Stimulated activated CD4-positive, alpha-beta T cell treated with anti-CD3 and anti-CD28 coated beads, Interleukin-12 subunit alpha, Interleukin-12 subunit beta, amount 100 ng/mL, for 24 hours (primary cell): ENCODE measurements at places on chromosomes 2 and 18.

DNA sequence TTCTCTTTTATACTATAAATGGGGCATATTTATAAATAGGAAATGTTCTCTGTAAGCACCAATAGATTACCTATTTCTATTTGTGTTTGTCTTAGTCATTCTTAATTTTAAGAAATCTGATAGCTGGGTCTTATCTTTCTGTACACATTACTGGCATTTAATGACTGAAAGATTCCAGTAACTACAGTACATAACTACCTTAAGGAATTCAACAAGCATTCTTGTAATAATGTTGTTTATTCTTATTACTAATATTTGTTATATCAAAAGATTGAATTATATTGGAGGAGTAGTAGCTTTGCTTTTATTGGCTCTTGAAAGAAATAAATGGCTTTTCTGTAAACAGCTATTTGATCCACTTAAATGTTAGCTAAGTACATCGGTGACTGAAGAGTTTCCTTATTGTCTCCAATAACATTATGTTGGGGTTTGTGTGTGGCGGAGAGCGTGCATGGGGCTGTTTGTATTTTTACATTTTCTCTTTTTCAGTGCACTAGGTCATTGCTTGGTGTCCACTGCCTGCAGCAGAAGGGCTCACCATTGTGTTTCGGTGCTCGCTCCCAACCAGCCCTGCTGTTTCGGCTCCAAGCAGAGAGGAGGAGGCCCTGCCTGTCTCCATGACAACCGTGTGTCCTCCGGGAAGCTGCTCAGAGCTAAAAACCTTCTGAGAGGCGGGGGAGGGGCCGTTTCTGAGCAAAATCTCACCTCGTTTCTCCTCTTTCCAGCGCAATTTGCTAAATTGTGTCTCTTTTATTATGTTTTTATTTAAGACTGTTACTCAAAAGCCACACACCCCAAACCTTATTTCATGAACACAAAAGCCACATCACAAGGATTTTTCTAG, 112.5 kb upstream of the SLC38A11 start:
- no peak for DNase-seq

GRCh38 chr2:178848335-178848734, 41.1 kb upstream of the TTN start:
- no peak for DNase-seq

DNA sequence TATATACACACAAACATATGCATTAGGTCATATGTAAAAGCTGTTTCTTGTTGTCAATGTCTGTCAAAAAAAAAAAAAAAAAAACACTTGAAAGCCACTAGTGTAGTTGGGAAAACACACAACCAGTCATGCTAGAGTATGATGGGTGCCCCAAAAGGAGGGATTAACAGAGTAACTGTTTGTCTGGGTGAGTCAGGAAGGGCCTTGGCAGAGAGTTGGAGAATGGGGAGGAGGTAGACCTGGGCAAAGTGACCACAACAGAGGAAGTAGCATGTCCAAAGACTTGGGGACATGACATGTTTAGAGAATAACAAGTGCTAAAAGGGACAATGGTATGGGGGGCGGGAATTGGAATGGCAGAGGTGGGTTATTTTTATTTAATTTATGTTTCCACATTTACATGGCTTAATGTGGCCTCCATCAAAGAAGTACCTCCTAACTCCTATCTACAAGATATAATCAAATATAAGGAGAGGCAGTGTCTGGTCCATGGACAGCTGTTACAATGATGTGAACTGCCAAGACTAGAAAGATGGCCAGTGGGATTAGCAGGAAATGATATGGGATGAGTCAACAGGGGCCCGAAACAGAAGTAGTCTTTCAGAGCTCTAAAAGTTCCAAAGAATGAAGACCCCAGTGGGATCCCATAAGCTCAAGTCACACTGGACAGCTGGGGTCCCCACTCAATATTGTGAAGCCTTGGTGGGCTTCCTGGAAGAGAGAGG, 99.9 kb upstream of the ZFP36L2 start:
- DNase-seq, result no peak

GRCh38 chr18:54798186-54798585, 30.1 kb upstream of the RAB27B start:
- DNase-seq, result no peak

GRCh38 chr2:218230882-218231281, 13.9 kb downstream of the ARPC2 start:
- no peak for DNase-seq

DNA sequence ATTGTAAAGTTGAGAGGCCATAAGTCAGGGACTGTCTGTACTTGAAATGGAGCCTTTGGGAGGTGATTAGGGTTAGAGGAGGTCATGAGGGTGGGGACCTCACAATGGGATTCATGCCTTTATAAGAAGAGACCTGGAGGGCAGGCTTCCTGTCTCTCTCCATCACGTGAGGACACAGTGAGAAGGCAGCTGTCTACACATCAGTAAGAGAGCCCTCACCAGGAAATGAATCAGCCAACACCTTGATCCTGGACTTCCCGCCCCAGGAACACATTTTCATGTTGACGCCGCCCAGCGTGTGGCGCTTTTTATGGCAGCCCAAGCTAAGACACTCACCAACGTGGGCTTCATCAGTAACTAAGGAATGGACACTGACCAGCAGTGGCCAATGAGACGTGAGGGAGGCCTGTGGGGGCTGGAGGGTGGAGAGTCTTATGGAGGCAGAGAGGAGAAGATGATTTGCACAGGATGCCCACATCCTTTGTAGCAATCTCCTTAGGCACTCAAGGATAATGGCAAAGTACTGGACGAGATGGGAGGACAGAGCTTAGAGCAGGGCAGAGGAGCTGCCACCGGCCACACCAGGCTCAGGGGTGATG, 162.7 kb downstream of the EIPR1 start:
- no peak for DNase-seq

DNA sequence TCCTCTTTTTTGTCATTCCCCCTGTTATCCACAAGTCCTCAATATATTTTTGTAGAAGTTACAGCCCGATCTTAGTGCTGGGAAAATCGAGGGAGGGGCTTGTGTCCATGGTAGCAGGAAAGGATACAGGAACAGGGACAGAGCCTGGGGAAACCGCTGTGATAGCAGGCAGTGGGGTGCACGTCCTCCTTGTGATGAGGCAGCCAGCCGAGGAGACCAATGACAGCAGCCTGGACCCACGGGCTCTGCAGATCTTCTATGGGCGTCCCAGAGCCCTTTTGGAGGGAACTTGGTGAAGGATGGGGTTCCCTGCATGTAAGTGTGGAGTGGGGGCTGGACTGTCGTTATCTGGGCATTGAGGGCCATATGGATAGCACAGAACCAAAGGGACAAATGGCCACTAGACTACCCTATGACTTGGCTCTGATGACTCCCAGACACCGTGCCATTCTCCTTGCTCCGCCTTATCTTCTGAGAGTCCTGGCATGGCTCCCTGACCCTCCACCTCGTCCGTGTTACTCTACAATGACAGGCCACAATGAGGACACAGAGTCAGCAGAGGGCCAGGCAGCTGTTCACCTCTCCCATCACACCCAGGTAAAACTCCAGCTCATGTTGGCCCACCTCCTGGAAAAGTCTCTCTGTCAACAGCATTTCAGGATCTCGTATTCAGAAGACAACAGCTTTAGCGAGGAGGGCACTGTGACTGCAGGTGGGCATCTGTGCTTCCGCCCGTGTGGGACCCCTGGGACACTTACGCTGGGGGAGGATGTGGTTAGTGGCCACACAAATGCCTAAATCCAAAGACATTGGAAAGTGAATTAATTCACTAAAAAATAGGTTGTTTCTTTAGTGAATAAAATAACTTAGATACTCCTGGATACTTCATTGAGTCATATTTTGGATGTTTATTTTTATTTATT, 100.1 kb downstream of the VAPA start:
- DNase-seq, result no peak

DNA sequence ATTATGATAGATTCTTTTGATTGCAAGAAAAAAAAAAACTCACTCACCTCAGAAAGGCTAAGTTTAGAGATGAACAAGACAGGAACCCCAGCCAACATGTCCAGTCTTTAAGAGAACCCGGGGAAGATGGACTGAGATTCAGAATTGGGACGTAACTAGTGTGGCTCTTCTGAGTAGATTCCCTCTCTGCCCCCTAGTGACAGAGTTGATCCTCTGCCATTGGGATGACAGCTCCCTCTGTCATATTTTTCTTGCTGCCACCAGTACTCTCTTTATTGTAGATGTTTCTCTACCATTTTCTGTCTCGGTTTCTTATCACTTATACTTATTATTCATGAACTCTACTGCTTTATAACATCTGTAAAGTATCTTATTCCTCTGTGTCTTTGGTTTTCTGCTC, 77.7 kb downstream of the GULP1 start:
- DNase-seq, result no peak

GRCh38 chr2:203789618-203790017, 78.0 kb upstream of the CTLA4 start:
- no peak for DNase-seq

GRCh38 chr2:108215794-108216211, 24.0 kb upstream of the SULT1C3 start:
- DNase-seq, result no peak

DNA sequence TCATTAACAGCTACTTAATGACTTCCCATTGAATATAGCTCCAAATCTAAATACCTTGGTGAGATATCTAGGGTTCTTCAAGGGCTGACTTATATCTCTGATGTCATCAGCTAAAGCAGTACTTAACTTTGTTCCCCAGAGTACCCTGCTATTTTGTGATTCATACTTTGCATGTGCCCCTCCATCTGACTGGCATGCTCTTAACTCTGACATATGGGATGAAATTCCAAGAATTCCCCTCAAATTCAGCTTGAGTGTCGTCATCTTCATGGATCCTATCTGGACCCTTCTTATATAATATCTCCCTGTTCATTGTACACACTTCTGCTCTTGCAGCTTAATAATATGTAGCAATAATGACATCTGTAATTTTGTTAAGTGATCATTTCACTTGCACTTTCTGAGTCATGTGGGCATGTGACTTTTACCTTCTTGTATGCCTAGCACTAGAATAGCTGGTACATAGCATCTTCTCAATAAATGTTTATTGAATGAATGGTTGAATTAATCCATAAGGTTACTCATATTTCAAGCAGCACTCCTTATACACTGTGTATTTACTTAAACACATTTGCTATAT, 172.9 kb downstream of the WDR7 start:
- no peak for DNase-seq

DNA sequence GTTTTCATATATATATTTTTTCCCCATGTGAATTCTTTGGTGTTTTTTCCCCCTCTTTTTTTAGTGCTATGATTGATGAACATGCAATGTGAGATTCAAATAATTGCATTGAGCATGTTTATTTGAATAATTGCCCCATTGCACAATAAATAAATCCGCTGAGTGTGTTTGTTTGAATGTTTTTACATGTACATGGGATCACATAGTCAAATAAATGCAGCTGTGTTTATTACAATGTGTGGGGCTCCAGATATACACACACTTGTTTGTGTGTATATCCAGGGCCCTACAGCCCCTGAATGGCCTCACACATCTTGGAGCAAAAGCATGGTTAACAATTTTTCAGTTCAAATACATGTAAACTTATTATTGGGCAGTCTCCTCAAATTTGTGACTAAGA, 134.5 kb downstream of the ZEB2 start:
- no peak for DNase-seq

DNA sequence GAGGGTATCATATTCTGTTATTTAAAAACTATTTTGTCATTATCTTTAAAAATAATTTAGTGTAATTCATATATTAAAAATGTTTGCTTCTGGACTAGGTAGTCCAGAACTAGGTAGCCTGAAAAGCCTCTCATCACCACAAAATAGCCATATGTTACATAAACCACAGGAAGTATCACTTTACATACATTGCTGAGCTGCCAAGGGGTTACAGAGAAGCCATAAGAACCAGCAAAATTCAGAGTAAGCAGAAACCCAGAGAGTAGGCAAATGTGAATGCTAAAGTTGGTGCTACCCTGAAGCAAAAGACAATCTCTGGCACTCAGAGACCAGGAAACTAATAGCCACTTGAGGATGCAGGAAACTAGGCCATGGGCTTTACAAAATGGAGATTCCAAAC, 60.9 kb downstream of the LOXHD1 start:
- DNase-seq, result no peak

DNA sequence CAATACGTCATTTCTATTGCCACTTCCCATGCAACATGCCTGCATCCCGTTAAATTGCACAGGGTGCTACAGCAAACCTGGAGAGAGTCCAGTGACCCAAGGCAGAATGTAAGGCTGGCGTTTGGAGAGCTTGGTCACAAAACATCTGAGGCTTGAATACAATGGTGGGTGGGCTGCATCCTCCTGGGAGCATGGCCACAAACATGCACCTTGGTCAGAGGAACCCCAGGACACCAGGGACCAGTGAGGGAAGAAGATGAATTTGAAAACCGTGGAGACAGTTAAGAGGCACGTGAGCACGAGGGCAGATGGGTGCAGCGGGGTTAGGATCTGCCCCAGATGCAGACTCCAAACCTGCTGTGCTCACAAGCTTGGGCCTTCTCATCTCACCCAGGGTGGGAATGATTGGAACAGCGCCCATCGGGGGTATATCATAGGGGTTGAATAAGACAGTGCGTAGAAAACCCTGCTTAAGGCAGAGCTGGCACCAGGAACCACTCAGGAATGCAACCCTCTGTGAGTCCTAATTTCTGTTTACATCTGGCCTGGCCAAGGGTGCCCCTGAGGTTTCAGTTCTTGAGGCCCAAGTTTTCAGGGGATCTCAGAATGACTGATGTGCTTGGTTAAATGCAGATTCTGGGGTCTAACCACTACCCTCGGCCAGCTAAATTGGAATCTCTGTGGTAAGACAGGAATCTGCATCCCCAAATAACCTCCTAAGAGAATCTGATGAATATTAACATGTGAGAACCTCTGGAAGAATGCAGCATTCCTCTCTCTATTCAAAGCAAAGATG, 97.2 kb downstream of the ARL4C start:
- DNase-seq, result no peak

DNA sequence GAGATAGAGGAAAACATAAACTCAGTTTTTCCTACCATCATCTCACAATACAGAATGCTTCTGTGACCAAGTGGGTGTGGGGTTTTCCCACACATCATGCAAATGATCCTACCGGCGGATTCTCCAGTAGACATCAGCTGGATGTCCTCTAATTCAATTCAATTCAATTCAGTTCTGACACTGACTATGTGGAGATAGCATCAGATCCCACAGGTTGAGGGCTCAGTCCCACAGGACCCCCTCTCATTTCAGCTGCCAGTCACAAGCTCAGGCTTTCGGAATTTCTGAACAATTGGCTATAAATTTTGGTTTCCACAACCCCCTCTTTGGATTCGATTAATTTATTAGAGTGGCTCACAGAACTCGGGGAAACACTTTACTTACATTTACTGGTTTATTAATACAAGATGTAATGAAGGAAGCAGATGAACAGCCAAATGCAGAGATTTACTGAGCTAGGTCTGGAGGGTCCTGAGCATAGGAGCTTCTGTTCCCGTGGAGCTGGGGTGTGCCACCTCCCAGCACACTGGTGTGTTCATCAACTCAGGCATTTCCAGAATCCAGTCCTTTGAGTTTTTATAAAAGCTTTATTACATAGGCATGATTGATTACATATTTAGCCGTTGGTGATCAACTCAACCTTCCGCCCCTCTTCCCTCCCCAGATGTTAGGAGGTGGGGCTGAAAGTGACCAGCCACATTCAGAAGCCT, 350.1 kb downstream of the MYCN start:
- no peak for DNase-seq
